Activated T-cell treated with anti-CD3 and anti-CD28 coated beads for 24 hours (primary cell): ENCODE measurements at places on chromosomes 2 and 18.

DNA sequence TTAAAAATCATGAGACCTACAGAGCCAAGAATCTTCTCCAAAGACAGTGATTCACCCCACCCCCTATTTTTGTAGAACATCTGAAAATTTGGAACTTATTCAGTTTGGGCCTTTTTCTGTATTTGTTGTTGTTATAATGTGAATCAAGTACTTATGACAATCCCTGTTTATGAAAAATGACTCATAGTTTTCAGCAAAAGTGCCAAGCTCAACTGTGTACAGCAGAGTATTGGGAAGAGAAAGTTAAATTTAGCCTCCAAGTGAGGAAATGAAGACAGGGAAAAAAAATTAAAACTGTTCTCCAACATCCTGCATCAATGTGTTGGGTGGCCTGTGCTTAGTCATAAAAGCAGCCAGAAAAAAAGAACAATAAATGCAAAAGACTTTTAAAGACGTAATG lies 46.2 kb downstream of the LRATD1 start:
- DNase-seq, result no peak

- no peak for DNase-seq
Measured at GRCh38 chr18:11245879-11246278, 96.5 kb upstream of the PIEZO2 start.

DNA sequence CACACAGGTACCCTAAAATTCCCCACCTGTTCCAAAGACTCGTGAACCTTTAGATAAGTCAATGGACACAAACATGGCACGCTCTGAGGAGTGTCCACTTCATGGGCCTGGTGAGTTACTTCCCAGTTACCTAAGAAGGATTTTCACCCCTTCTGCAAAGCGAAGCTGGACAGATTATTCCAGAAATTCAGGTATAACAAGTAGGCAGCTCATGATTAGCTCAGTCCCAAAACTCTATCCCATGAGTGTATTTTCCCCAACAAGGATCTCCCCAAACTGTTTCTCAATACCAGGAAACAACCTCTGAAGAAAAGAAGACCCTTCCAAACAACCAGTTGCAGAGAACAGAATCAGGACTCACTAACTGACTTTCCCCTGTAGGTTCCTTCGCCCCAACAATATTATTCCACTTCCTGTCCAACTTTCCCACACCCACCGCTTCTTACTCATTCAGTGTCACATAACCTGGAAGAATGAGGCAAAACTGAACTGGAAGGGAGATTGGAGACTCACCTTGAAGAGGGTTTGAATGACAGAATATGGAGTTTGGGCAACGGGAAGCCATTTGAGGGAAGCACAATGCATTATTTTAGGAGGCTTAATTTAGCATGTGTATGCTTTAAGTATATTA lies 120.1 kb downstream of the ANTXR1 start:
- no peak for DNase-seq

DNA sequence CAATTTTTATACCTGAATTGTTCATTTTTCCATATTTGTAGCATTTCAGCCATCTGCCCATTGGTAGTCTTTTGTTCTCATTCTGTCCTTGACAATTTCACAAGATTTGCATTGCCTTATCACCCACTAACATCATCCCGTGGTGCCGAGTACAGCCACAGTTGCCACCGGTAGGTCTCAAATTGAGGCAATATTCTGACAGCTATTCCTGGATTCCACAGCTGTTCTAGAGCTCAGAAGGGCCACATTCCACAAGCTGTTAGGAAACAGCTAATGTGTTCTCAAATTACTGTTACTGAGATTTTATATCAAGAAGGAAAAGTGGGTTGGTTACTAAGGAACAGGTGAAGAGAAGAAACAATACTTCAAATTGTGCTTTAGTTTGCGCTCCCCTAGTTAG lies 178.8 kb downstream of the RPRM start:
- DNase-seq, result no peak

- no peak for DNase-seq
Measured at GRCh38 chr2:224145751-224146355, 106.8 kb upstream of the SERPINE2 start.

DNA sequence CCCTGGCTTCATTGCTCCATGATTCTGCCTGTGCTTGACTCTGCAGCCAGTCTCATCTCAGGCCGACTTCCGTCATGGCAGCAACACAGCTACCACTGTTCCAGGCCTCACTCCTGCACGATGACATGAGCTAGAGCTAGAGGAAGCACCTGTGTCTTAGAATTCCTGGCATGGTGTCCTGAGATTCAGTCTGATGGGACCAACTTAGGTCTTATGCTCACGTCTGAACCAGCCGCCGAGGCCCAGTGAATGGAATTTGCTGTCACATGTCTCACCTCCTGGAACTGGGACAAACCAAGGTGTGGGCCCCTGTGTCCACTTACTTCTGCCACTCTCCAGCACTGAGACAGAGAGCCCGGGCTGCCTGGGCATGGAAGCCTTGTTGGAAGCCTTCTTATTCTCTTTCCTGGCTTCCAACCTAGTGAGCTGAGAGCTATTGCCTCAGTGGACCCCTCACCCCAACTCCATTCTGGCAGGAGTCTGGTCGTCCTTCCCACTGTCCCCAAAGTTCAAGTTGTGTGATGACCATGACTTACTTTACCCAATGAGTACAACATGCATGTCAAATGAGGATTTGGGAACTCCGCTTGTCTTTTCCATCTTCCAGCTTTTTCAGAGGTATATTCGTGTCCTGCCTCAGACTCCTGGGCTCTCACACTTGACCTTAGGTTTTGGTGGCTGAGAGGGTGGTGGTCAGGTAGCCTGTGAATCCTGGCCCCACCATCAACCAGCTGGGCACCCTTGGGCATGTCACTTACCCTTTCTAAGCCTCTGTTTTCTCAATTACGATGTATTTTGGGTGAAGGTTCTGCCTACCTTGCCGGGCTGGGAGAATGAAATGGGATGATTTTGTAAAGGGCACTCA lies 39.1 kb upstream of the HS6ST1 start:
- DNase-seq, result no peak

GRCh38 chr2:128406736-128407554 lies 88.3 kb upstream of the HS6ST1 start:
- DNase-seq, result no peak

- DNase-seq, result no peak
Measured at GRCh38 chr2:43848214-43848613, 9.4 kb downstream of the ABCG8 start.

GRCh38 chr2:224440988-224441387 lies 39.1 kb upstream of the FAM124B start:
- no peak for DNase-seq

GRCh38 chr2:98378196-98378595 lies 31.9 kb downstream of the CNGA3 start:
- DNase-seq, result no peak

GRCh38 chr2:3518496-3519254 lies 656 bp downstream of the ADI1 start:
- DNase-seq, result peak; percentile 98

GRCh38 chr18:37362158-37362890 lies 203.3 kb downstream of the CELF4 start:
- DNase-seq, result no peak

DNA sequence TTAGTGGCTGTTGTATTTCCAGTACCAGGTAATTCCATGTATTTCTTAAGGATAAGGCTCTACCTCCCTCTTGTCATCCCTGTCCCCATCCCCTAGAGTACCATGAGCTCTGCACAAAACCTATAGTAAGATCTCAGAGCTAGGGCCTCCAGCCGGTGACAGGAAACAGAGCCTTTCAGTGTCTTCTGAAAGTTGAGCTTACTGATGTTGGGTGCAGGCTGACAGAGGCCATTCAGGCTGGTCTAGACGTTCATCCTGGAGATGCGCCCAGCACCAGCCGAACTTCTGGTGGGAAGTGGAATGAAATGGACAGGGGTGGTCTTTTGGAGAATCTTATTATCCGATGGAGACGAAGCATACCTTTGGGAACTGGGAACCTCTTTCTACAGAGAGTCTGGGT lies 16.7 kb upstream of the LYPD6B start:
- no peak for DNase-seq

- DNase-seq, result no peak
Measured at GRCh38 chr2:80778704-80779103, 474.2 kb upstream of the LRRTM1 start.

DNA sequence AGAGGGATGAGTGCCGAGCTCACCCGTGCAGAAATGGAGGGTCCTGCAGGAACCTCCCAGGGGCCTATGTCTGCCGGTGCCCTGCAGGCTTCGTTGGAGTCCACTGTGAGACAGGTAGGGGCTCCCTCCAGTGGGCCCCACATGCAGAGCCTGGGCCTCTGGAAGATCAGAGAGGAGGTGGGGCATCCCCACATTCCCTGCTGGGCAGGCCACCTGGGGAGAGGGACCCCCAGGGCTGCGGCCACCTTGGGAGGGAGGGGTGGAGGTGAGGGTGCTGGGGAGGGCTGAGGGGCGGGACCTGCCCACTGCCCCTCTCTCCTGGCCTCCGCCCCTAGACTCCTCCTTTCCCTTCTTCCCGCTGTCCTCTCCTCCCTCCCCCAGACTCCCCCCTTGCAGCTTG lies 38.5 kb downstream of the MTERF4 start:
- DNase-seq, result no peak

DNA sequence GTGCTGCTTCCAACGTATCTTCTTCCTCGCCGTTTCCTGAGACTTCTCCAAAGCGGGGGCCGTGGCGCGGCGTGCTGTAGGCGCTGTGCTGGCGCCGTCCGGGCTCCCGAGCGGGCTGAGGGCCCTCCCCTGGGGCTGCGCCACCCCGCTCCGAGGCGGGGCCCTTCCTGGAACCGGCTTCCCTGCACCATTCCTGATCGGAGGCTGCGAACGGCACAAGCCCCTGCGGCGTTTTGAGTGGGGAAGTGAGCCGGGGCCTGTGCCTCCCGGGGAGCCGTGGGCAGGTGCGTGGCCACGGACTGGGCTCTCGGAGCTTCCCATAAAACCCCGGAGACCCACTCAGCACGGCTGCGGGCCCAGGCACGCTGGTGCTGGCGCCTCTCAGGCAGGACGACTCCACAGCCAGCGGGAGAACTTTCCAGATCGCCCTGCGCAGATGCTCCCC lies 74.7 kb downstream of the PSMG2 start:
- no peak for DNase-seq

DNA sequence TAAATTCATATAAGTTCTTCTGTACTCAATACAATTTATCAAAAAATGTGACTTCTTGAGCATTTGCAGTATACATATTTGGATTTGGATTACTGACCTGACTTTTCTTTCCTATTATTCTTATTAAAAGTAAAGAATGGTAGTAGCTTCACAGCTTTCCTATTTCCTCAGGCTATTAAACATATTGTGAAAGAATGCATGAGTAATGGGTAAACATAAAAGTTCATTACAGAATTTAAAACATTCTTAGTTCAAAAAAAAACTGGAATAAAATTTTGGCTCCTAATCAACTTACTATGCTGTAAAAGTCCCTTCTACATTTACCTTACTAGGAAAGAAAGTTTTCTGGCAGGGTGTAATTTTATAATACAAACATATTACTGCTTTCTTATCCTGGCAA lies 27.3 kb upstream of the C2orf66 start:
- DNase-seq, result no peak
